NCI-H1417 treated with DMSO at 0.1 percent for 48 hours (cell line): ENCODE measurements at places on chromosomes 7 and 10.

GRCh38 chr7:110839866-110840265 lies 251.1 kb upstream of the LRRN3 start:
- no peak for DNase-seq

DNA sequence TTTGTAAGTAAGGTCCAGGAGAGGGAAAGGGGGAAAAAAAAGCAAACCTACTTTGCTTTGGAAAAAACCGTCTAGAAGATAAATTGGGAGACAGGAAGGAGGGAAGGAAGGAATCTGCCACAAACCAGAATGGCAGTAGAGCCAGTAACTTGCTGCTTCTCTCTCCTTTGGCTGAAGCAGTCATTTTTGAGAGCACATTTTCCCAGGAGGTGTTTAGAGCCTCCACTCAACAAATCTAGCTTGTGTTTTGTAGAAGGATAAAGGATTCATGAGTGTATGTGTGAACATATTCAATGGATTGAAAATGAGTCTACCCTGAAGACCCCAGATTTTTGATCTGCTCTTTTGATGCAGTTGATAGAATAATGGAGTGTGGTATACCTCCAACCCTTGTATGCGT lies 2.6 kb downstream of the NRG3 start:
- no peak for DNase-seq

DNA sequence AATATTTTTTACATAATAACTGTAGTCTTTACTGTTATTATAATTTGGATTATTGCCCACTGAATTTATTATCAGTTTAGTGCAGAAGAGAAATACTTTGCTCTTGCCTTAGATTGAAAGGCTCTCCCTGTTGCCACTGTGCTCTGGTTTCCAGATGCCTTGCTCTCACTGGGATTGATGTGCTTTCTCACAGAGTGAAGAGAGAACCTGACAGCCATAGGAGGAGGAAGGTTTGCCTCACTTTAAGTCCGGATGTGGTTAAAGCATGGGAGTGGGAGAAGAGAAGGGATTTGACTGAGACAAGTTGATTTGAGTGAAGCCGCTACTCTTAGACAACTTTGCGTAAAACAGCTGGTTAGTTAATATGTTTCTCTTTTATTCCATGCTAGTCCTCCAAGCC lies 68.2 kb upstream of the RPA3 start:
- no peak for DNase-seq

DNA sequence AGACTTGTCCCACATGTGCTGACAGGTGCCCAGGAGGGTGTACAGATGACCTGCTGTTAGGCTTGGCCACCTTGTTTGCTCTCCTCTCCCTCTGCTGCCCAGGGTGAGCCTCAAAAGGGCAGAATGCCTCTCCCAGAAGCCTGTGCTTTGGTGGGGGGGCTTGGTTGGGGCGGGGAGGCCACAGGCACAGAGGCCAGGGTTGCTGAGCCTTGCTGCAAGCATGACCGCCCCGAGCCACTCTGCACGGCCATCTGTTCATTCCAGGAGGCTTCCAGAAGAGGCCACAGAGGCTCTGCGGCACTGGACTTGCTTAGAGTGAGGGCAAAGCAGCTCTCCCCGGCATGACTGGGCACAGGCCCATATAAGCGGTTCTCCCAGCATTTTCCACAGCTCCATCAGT lies 190.8 kb downstream of the GLRX3 start:
- no peak for DNase-seq

DNA sequence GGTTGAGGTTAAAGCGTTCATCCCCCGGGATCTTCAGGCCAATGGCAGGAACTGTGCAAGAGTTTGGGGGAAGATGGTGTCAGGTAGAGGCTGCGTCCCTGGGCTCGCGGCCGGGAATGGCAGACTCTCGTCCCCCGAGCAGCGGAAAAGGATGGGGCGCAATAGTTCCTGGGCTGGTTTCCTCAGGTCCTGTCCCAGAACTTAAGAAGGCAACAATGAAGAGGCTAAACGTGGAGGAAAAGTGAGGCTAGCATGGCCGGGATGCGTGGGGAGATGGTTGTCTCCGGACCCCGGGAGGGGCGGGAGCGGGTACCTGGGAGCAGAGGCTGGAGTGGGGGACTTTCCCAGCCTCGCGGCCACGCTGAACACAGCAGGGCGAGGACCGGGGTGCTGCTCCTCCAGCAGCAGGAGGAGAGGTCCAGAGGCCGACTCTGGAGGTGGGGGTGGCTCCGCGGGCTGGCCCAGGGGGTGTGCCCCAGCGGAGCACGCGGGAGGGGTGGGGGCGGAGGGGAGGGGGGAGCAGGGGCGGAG lies 882 bp downstream of the IRF5 start:
- DNase-seq = no peak

- DNase-seq = no peak
Observed at GRCh38 chr7:155570991-155571390, 24.6 kb upstream of the CNPY1 start.

DNA sequence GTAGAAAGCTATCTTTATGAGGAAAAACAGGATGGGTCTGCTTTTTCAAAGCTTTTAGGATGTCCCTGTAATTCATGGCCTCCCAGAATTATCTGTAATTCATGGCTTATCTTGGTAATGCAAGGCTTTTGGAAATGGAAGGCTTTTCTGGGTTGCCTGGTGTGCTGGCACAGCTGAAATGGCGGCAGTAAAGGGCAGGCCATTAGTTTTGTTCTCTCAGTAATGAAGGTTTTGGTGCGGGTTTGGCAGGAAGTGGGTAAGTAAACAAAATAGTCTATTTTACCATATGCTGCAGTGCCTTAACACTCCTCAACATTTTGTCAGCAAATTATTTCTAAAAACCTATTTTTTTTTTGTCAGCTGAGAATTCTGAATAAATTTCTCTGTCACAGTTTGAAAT lies 69.3 kb downstream of the LRGUK start:
- no peak for DNase-seq

- DNase-seq = no peak
Observed at GRCh38 chr10:130877126-130877525, 434.4 kb downstream of the TCERG1L start.

DNA sequence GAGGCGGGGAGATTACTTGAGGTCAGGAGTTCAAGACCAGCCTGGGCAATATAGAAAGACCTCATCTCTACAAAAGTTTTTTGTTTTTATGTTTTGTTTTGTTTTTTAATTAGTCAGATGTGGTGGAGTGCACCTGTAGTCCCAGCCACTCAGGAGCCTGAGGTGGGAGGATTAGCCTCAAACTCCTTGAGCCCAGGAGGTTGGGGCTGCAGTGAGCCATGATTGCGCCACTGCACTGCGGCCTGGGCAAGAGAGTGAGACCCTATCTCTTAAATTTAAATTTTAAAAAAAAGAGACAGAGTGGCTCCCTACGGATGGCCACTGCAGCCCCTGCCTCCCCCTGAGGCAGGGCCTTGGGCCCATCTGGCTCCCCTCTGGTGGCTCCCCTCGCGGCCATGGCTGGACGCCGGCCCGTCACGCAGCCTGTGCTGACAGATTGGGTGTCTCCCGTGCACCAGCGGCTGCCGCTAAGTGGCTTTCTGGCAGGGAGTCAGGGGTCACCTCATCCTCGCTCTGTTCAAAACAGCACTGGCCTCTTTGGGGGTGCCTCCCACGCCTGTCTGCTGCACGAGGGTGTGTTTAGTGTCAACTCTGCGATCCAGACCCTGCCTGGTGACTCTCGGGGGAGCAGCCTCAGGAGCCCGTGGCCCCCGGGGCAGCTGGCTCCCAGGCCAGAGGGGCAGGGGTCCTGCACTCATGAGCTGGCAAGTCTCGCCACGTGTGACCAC lies 44.4 kb upstream of the ELN start:
- no peak for DNase-seq
